Glutamatergic neuron (in vitro differentiated cells): ENCODE measurements at places on chromosomes 1 and 21.
A peak's percentile ranks its signal among the peaks of the same experiment; 100 is the strongest.

DNA sequence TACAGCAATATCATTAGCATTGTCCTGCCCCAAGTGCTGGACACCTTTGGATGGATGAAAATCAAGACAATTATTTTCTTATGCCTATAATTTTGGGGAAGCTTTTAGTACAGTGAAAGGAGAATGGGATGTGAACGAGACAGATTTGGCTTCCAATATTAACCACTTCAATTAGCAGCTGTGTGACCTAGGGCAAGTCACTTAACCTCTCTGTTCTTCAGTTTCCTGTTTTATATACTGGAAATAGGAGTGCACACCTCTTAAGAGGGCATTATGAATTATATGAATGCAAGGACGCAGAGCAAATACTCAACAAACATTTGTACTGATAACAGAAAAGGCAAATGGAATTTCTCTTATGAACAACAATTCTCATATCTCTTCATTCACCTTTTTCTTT, 18.5 kb downstream of the CYP2J2 start:
- H3K4me1 ChIP-seq: no peaks in the 10 kb centered on the region
- H3K27me3 ChIP-seq: no peaks in the 10 kb centered on the region
- no peaks in the 10 kb centered on the region for H3K36me3 ChIP-seq
- no peak for DNase-seq
- no peak overlapping the region for H3K27ac ChIP-seq

GRCh38 chr1:230612651-230613050, 29.6 kb upstream of the COG2 start:
- H3K4me1 ChIP-seq: no peaks in the 10 kb centered on the region
- no peak for DNase-seq
- H3K27ac ChIP-seq: no peak overlapping the region
- H3K36me3 ChIP-seq: no peaks in the 10 kb centered on the region
- H3K4me3 ChIP-seq: no peak overlapping the region

DNA sequence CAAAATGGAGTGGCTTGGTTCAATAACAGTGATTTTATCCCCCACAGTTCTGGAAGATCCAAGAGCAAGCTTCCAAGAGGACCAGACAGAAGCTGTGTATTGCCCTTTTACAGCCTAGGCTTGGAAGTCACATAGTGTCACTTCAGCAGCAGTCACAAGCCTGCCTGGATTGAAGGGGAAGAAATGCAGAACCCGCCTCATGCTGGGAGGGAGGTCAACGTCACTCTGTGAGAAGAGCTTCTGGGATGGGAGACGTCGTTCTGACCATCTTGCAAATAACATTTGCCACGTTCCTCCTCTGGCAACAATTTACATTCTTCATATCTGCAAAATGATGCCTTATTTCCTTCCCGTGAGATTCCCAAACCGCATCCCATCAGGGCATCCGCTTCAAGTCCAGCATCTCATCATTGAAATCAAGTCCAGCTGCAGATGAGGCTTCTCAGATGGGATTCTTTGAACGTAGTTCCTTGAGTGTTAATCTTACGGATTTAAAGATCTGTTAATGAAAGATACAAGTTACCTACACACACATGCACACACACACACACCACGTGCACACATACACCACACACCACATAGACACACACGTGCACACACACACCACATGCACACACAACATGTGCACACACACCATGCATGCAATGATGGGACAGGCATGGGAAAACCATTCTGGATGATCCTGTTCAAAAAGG, 23.9 kb upstream of the KIF1B start:
- H3K4me1 ChIP-seq: no peaks in the 10 kb centered on the region
- peaks cover 3% of the 10 kb centered on the region for H3K27me3 ChIP-seq
- H3K27ac ChIP-seq: no peak overlapping the region
- no peak for DNase-seq

- H3K4me1 ChIP-seq: peaks cover 32% of the 10 kb centered on the region
- no peak overlapping the region for H3K27ac ChIP-seq
- DNase-seq: no peak
These were observed 191.9 kb downstream of the GRIK3 start for GRCh38 chr1:36842448-36842847.

GRCh38 chr1:195065437-195065836, 1542.8 kb downstream of the KCNT2 start:
- no peaks in the 10 kb centered on the region for H3K4me1 ChIP-seq
- H3K4me3 ChIP-seq: no peak overlapping the region
- H3K27ac ChIP-seq: no peak overlapping the region
- no peak for DNase-seq

GRCh38 chr1:5267603-5268235, 613.3 kb downstream of the AJAP1 start:
- H3K4me1 ChIP-seq: no peaks in the 10 kb centered on the region
- peaks cover 2% of the 10 kb centered on the region for H3K27me3 ChIP-seq
- no peak for DNase-seq
- H3K4me3 ChIP-seq: no peak overlapping the region

GRCh38 chr21:34152500-34152899, 79.1 kb downstream of the MRPS6 start:
- H3K27me3 ChIP-seq: peaks cover 1% of the 10 kb centered on the region
- no peak overlapping the region for H3K4me3 ChIP-seq
- peaks cover 9% of the 10 kb centered on the region for H3K4me1 ChIP-seq

GRCh38 chr1:205680073-205680851, at the start of gene SLC45A3:
TSS of gene SLC45A3 (minus strand) at chr1:205680509. CDS start at chr1:205664656, 15,853 bp downstream.
- H3K36me3 ChIP-seq: no peaks in the 10 kb centered on the region
- peak; percentile 52 for DNase-seq
- H3K27ac ChIP-seq: peak within 1 kb of the TSS; percentile 29
- peaks cover 20% of the 10 kb centered on the region for H3K27me3 ChIP-seq
- peaks cover 17% of the 10 kb centered on the region for H3K4me1 ChIP-seq

GRCh38 chr1:219902951-219903350, 25.4 kb downstream of the SLC30A10 start:
- H3K4me3 ChIP-seq: no peak overlapping the region
- no peak for DNase-seq
- H3K27me3 ChIP-seq: no peaks in the 10 kb centered on the region

DNA sequence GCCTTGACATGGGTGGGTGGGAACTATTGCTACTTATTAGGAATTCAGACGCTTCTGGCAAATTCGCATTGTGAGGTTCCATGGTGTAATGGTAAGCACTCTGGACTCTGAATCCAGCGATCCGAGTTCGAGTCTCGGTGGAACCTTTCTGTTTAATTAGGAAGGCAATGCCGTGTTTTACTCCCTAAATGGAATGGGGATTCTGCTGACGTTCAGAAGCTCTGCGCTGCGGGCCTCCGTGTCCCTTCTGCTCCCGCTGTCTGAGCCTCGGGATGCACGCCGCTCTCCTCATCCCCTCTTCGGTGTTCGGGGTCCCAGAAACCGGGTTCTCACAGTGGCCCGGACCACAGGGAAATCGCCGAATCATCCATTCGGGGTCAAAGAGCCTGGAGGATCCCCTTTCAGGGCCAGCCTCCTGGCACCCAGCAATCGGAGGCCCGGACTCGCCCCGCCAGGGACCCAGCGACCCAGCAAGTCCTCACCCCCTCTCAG, 280.3 kb downstream of the FAM72C start:
- H3K4me1 ChIP-seq: no peaks in the 10 kb centered on the region
- H3K4me3 ChIP-seq: no peak overlapping the region
- no peaks in the 10 kb centered on the region for H3K36me3 ChIP-seq
- H3K27ac ChIP-seq: no peak overlapping the region
- no peak for DNase-seq
- peaks cover 6% of the 10 kb centered on the region for H3K27me3 ChIP-seq

- no peak overlapping the region for H3K27ac ChIP-seq
- H3K36me3 ChIP-seq: no peaks in the 10 kb centered on the region
- H3K27me3 ChIP-seq: peaks cover 1% of the 10 kb centered on the region
- H3K4me3 ChIP-seq: no peak overlapping the region
These were observed 150.8 kb downstream of the NFIA start for GRCh38 chr1:61233121-61233660.

GRCh38 chr21:15772654-15773053, 42.9 kb downstream of the USP25 start:
- H3K27ac ChIP-seq: no peak overlapping the region
- no peak overlapping the region for H3K4me3 ChIP-seq
- no peak for DNase-seq
- no peaks in the 10 kb centered on the region for H3K36me3 ChIP-seq
- peaks cover 7% of the 10 kb centered on the region for H3K4me1 ChIP-seq

DNA sequence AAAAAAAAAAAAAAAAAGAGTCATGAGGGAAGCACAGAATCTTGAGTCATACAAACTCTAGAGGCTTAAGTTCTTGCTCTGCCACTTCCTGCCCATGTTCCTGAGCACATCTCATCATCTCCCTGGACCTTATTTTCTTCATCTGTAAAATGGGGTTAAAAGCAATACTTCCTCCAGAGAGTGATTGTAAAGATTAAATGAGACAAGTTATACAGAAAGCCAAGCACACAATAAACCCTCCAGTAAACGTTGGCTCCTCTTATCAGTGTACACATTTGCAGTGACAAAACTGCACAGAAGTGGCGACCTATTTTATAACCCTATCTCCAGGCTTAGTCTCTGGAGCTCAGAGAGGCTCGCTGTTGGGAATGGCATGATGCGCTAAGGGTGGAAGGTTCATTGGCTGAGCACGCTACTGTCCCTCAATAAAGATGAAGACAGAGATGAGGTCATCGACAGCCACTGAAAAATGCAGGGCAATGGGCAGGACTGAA, 82.1 kb downstream of the RRAGC start:
- H3K36me3 ChIP-seq: no peaks in the 10 kb centered on the region
- H3K27me3 ChIP-seq: peaks cover 3% of the 10 kb centered on the region
- no peak for DNase-seq
- no peak overlapping the region for H3K4me3 ChIP-seq
- H3K4me1 ChIP-seq: peaks cover 18% of the 10 kb centered on the region

DNA sequence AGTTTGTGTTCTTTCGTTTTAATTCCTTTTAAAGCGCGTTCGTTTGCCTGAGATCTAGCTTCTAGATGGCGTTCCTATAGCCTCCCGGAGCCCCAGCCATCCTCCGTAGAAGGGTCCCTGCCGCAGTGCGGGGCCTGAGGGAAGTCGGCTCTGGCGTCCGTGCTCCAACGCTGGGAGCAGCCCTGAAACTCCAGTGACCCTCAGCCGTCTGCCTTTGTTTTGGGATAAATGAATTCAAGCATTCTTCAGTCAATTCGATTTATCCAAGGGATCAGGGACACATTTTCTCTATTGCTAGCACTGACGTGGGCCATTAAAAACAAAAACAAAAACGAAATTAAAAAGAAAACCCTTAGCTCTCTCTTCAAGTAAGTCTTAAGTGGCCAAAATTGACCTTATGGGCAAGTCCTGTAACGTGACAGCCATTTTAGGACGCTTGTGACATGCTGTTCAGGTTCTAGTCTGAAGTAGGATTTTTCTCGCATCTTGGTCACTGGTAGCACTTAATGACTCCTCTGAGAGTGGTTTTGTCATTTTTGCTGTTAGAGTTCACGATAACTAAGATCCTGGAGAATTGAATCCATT, 742 bp upstream of the HSPA13 start:
- H3K27me3 ChIP-seq: peaks cover 9% of the 10 kb centered on the region
- H3K27ac ChIP-seq: peak overlapping the region; percentile 100
- DNase-seq: no peak
- H3K4me3 ChIP-seq: peak overlapping the region; percentile 99
- H3K36me3 ChIP-seq: no peaks in the 10 kb centered on the region
